ENCODE measurements at places on chromosomes 16 and 17.

GRCh38 chr16:84052071-84052622, 9.6 kb upstream of the SLC38A8 start:
- no peak for DNase-seq

GRCh38 chr17:28372945-28373274, 1.4 kb downstream of the SARM1 start:
- no peak for DNase-seq

DNA sequence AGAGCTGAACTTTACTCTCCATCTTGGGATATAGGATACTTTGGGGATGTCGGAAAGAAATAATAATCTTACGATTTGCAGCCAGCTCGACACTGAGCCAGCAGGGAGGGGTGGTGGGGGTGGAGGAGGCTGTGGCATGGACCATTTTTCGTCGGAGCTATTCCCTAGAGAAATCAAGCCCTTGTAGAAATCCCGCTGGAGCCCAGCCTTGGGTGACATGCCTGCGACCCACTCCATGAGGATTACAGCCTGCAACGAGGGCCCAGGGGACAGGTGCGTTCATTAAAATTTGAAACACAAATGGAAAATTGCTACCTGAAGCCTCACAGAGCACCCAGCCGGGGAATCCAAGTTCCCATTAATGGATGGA, 82.8 kb upstream of the GSE1 start:
- no peak for DNase-seq

DNA sequence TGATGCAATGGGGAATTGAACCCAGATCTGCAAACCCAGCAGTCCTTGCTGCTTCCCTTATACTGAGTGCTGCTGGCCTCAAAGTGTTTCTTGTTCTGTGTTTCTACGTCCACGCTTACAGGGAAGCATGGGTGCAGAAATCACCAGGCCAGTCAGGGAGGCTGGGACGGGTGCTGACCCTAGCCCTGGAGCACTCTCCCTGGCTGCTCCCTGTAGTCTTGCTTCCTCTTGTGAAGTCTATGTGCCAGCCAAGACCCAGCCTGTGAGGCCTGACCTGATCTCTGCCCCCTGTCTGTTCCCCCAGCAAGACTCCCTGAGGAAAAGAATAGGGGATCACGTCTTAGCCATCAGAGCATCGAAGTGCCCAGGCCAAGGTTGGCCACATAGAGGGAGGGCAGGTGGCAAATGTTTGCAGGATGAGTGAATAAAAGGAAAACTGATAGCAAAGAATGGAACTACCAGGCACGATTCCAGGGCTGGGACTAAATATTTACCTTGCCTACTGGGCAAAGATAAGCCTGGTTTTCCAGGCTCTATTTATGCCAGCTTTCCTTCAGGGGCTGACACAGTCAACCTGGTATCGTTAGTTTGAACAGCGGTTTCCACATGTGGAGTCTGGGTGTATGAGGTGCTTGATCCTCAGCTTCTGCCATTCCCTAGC, 41.2 kb upstream of the RHOT1 start:
- no peak for DNase-seq

DNA sequence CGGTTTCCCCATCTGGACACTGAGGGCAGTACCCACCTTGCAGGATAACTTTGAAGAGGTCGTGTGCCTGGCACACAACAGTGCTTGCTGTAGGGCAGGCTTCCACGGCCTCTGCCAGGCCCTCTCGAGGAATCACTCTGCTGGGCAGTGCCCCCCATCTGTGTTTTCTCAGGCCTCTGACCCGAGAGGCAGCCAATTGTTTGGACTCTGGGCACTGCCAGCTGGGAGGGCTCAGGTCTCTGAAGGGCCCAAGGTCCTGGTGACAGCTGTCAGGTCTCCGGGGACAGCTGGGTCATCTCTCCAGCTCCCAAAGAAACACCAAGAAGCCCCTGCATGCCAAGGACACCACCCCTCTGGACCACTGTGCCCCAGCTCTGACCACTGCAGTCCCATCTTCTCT, 1.0 kb upstream of the RAB26 start:
- no peak for DNase-seq

GRCh38 chr16:79444572-79444971, 156.0 kb downstream of the MAF start:
- DNase-seq, result no peak

GRCh38 chr17:48441231-48441711, 11.3 kb upstream of the SKAP1 start:
- no peak for DNase-seq

DNA sequence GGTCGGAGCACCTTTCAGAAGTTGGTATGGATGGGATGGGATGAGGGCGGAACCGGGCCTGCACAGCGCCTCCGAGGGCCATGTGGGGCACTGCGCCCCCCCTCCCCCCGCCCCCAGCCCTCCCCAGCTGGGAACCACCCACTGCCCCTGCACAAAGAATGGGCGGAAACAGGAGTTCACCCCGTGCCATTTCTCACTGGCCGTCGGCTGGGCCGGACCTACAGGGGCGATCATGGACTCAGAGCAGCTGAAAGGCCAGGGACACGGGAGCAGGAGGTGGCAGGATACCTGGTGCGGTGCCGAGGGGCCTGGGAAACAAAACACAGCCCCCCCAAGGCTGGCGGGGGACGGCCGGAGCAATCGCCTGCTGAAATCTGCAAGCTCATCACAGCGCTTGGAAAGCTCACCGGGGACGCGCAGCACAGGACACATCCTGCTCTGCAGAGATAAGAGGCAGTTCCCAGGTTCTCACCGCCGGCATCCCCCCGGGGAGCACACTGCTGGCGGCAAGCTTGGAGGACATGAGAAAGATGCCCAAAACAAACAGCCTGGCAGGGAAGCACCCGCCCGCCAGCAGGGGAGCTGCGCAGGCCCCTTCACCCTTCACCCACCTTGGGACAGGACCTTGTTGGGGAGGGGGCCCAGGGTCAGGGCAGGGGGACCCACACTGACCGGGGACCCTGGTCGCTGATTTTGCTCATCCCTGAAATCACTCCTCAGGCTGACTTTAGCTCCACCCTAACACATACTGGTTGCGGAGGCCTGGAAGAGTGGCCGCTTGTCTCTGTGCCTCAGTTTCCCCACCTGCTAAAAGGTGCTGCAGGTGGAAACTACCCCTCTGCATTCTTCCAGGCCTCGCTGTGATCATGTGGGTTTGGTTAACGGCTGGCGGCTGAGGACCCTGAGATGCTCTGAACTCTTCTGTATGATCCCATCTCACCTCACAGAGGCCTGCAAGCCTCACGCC, 263.9 kb downstream of the C16orf95 start:
- DNase-seq, result no peak

DNA sequence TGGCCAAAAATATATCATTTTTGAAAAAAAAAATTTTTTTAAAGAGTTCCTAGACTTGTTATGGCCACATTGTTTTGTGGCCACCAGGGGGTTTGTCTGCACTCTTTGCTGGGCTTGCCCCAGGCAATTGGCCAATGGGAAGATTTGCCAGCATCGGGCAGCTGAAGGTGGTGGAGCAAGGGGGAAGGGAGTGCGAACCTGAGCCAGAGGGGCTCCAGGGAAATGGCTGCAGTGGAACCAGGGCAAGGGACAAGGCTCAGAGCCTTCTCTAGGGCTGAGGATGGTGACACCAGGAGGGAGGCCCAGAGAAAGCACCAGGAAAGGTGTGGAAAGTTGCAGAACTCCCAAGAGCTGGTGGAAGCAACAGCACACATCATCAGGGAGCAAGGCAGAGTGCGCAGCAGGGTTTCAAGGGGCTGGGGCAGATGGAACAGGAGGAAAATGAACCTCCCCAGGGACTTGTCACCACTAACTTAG, 15.5 kb upstream of the CMIP start:
- no peak for DNase-seq

- no peak for DNase-seq
These were observed 3.7 kb upstream of the TMEM231 start for GRCh38 chr16:75559564-75560372.
